Cerebellar nuclear complex (tissue), 1 donor: ENCODE measurements at places on chromosomes 1 and 21.

GRCh38 chr1:218392780-218393179 lies 47.6 kb downstream of the TGFB2 start:
- DNase-seq = no peak

DNA sequence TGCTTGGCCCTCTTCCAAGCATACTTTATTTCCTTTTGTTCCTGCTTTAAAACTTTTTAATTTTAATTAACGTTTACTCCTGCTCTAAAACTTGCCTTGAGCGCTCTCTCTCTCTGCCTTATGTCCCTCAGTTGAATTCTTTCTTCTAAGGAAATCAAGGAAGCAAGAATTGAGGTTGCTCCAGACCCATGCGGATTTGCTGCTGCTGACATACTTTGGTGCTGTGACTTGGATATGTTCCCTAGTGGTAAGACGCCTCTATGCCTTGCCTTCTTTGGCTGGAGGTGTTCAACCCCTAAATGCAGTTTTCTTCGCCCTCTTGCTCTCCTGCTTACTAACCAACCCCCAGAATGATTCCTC lies 148.1 kb downstream of the ADSS2 start:
- DNase-seq = no peak

DNA sequence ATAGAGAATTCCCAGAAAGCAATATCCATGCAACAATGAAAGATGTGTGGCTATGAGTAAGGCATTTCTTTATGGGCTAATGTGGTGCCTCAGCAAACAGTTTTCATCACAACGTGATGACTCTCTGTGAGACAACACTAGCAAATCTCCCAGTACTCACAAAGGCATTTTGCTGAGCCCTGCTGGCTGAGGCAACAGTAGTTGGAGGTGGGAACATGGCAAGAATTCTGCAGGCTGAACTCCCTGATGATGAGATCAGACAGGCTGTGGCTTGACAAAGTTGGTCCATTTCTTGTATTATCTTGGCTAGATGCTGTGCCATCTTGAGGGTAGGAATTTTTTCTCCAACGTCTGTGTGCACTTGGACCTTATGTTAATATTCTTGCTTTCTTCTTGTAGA lies 24.6 kb downstream of the PROX1 start:
- no peak for DNase-seq

DNA sequence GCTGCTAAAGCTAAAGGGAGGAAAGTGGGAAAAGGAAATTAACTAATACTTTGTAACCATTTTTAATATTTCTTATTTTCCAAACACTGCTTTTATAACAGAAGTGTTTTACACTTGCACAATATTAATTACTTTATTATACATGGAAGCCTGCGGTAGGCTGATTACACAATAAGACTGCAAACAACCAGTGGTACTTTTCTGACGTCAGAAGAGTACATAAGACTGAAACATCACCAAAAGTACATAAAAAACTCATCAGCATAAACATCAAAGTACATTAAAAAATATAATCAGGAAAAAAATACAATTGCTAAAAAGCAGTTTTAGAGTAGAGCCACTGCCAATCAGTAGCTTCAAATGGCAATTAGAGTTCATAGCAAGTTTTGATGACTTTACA lies 4.6 kb downstream of the ZNF281 start:
- no peak for DNase-seq

GRCh38 chr1:161718559-161719324 lies 2.6 kb upstream of the FCRLB start:
- no peak for DNase-seq

- DNase-seq = no peak
Measured at GRCh38 chr1:90308421-90308820, 313.5 kb downstream of the ZNF326 start.

DNA sequence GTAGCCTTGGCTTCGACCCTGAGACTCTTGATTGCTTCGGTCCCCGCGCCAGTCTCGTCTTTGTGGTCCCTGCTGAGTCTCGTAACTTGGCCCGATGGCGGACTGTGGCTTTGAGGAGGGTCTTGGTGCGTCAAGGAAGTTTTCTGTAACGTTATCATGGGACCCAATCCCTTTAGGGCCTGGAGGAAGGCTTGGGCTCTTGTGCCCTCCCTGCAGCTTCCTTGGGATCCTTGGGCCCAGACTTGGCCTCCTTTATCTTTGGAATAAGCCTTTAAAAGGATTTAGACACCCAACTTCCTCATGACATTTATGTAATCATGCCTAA lies 371 bp downstream of the ZMPSTE24 start:
- DNase-seq = no peak

DNA sequence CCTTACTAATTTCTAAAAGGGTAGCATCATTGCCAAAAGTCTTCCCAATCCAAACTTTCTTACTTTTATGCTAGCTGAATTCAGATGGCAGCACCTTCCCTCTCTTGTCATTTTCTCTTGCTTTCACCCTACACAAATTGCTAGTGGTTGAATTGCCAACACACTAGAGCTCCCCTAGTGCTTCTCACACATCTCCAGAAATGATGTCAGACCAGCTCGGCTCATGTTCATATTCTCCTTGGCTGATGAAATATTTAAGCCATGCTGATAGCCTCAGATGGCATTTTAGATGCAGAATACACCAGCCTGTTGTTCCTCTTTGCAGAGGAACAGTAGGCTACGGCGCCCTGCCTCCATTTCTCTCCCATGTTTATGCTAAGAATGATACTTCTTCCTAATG lies 256.9 kb downstream of the PTBP2 start:
- DNase-seq = no peak

GRCh38 chr1:194161591-194161990 lies 975.2 kb upstream of the B3GALT2 start:
- DNase-seq = no peak

GRCh38 chr1:154335025-154335714 lies 9.8 kb downstream of the ATP8B2 start:
- no peak for DNase-seq

DNA sequence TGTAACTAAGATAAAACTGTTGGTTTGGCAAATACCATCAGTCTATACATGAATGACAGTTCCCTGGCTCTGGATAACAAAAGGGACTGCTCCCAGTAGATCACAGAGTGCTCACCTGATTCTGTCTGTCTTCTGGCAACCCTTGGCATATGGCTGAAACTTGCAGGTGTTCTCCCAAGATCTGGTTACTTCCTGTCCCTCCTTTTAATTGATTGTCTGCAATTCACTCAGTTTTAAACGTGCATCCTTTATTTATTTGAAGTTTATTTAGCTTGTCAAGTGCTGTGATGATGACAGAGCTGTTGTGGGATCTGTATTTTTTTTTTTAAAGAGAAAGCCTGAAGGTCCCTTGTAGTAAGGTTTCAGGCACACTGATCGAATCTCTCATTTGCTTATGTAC lies 3.4 kb downstream of the KCNA3 start:
- no peak for DNase-seq
